ENCODE measurements at places on chromosomes 6 and 20. TPM values are rescaled to one million over a fixed set of nuclear protein-coding genes. Genes with fewer than 3 reads are reported as not detected.

The UNC5CL gene
- 0.34 TPM for total RNA-seq

The SMPD2 gene
- total RNA-seq, result 16.7 TPM

The TMEM151B gene
- 0.07 TPM for total RNA-seq

The GLP1R gene
- total RNA-seq, result not detected

The CLVS2 gene
- 0.15 TPM for total RNA-seq

The MCHR2 gene
- total RNA-seq, result not detected

All from A549 treated with GW870086 at 1 μM for 4 hours (cell line).